ENCODE measurements at places on chromosomes 7 and 10. TPM values are rescaled to one million over a fixed set of nuclear protein-coding genes. Genes with fewer than 3 reads are reported as not detected.

TMEM176B gene
- 4.8 TPM for total RNA-seq

ITGB8 gene
- total RNA-seq, result 21.0 TPM

ZNF503 gene
- 1.6 TPM for total RNA-seq

CLRN3 gene
- not detected for total RNA-seq

SPDYE5 gene
- total RNA-seq, result 0.12 TPM

CUX1 gene
- 56.0 TPM for total RNA-seq

CFAP46 gene
- 0.38 TPM for total RNA-seq

CCL24 gene
- total RNA-seq, result not detected

CYP26C1 gene
- total RNA-seq, result 0.23 TPM

ACTL6B gene
- not detected for total RNA-seq

GIMAP7 gene
- total RNA-seq, result 0.12 TPM

SLC13A4 gene
- 0.08 TPM for total RNA-seq

OR2A7 gene
- total RNA-seq, result 0.23 TPM

TYW1B gene
- 5.0 TPM for total RNA-seq

CHN2 gene
- 2.2 TPM for total RNA-seq
